CD4-positive, alpha-beta T cell treated with Interleukin-12 subunit alpha and Interleukin-12 subunit beta, for 1 hour (primary cell): ENCODE measurements at places on chromosomes 7 and 10.

DNA sequence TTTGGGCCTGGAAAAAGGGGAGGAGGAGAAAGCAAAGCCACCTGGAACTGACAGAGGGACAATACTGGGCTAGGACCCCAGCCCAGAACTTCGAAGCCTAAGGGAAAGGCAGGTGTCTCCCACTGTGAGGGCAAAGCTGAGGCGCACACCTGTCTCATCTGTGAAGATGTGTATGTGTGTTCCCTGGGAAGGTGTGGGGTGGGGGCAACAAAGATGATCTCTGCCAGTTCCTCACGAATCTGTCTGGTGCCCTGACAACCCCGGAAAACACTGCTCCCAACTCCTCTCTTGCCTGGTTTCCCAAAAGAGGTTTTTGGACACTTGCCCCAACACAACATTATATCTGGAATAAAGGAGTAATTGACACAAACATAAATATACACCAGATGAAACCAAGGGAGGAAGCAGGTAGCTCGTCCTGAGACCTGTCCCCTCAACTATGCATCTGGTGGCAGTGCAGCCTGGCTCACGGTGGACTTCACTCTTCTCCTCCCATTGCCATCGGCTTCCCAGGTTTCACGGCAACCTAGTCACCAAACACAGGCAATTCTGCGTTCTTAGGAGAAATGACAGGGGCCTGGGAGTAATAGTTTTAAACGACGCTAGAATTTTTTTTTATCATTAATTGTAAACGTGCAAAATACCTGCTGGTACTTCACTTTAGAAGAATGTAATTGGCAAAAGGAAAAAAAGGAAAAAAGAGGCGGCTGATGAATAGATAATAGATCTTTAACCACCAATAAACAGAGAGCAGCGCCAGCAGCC lies 1.7 kb upstream of the EMX2 start:
- DNase-seq, result no peak

DNA sequence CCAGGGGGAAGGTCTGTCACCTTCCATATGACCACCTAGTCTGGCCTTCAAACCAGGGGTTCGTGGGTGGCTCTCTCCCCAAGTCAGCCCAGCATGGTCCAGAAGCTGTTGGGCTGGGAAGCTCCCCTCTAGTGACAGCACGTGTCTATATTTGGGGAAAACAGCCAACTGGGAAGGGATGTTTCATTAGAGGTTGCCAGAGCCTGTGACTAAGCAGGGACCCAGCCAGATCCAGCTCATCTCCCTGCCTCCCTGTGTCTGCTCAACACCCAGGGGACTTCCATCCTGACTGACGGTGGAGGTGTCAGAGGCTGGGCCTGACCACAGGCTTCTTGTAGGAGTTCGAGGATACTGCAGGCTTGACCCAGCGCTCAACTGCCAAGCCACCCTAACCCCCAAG lies 10.5 kb downstream of the STYXL1 start:
- DNase-seq, result no peak

DNA sequence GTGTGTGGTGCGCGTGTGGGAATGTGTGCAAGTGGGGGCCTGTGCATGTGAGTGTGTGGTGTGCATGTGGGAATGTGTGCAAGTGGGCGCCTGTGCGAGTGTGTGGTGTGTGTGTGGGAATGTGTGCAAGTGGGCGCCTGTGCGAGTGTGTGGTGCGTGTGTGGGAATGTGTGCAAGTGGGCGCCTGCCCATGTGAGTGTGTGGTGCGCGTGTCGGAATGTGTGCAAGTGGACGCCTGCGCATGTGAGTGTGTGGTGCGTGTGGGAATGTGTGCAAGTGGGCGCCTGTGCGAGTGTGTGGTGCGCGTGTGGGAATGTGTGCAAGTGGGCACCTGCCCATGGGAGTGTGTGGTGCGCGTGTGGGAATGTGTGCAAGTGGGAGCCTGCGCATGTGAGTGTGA lies 232.2 kb downstream of the FANK1 start:
- no peak for DNase-seq

- no peak for DNase-seq
Observed at GRCh38 chr7:24975644-24976260, 4.2 kb downstream of the OSBPL3 start.

DNA sequence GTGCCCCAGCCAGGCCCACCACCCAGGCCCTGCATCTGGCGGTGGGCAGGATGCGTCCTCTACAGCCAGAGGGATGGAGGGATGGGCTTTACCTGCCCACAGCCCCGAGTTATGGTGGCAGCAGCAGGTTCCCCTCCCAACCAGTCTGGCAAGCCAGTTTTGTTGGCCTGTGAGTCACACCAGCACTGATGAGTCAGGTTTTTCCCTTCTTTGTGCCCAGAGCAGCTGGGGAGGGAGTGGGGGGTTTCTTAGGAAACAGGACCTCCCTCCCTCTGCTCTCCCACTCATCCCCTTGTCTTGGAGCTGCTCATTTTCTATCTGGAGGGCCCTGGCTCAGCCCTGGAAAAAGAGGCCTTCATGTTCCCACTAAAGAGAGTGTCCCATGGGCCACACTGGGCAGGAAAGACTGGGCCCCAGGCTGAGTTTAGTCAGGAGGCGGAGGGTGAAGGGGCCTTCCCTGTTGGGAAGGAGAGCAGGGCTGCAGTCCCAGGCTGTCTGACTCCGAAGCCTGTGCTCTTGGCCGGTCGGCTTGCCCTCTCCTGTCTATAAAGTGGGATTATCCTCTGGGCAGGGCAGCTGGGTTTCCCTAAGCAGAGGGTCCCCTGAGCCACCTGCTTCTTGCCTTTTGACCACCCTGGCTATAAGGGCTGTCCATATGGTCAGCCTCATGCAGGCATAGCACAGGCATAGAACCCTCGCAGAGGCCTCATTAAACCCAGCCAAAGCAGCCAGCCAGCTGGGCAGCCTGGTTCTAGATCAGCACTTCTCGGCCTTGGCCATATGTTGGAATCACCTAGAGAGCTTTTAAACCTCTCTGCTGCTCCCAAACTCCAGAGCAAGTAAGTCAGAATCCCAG lies 30.2 kb upstream of the ANKRD2 start:
- DNase-seq, result no peak

GRCh38 chr10:62037890-62038608 lies 136.6 kb downstream of the ARID5B start:
- DNase-seq, result no peak

DNA sequence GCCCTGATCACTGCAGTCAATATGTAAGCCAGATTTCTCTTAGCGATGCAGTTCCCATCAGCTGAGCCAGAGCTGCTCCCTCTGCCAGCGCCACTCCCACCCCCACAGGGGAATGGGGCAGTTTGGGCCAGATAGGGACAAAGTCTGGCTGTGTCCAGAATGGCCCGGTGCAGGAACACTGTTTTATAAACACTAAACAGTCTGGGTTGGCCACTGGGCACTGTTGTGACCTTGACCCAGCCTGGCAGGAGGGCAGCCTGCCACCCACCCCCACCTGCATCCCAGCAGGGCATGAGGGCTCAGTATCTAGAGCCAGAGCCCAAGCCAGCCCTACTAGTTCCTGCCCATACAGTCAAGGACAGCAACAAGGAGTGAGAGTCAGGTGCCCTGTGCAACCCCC lies 1.3 kb downstream of the OGDHL start:
- no peak for DNase-seq

DNA sequence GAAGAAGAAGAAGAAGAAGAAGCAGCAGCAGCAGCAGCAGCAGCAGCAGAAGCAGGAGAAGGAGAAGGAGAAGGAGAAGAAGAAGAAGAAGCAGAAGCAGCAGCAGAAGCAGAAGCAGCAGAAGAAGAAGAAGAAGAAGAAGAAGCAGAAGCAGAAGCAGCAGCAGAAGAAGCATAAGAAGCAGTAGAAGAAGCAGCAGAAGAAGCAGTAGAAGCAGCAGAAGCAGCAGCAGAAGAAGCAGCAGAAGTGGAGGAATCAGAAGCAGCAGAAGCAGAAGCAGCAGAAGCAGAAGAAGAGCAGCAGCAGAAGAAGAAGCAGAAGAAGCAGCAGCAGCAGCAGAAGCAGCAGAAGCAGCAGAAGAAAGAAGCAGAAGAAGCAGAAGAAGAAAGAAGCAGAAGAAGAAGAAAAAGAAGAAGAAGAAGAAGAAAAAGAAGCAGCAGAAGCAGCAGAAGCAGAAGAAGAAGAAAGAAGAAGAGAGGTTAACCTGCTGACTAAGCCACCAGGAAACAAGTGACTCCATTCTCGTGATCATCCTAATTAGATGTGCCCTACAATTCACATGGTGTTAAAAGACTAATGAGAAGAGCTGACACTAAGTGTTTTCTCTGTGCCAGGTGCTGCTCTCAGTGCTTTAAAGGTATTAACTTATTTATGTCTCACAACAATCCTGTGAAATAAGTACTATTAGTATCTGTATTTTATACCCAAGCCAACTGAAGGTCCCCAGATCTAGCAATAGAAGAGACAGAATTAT lies 11.6 kb downstream of the CDNF start:
- no peak for DNase-seq

- no peak for DNase-seq
Observed at GRCh38 chr7:485188-486081, 34.2 kb downstream of the PDGFA start.

- no peak for DNase-seq
Observed at GRCh38 chr7:40720416-40720815, 585.6 kb downstream of the SUGCT start.

DNA sequence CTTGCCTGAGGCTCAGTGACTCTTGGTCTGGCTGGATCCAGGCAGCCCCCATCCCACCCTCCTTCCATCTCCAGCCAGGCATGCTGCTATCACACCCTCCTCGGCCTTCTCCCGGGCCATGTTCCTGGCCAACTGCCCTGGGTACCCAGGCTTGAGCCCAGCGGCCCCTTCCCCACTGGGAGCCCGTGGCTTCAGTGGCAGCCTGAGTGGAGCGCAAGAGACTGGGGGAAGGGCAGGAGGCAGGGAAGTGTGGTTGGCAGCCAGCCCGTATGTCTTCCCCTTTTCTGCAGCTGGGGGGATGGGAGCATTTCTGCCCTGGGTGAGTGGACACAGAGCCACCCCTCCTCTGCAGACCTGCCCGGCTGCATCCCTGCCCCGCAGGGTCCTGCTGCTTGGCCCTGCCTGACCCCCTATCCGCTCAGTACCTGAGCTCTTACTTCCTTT lies 148.5 kb downstream of the ARHGAP22 start:
- no peak for DNase-seq

- DNase-seq, result no peak
Observed at GRCh38 chr7:44808914-44809393, 12.5 kb downstream of the PPIA start.

DNA sequence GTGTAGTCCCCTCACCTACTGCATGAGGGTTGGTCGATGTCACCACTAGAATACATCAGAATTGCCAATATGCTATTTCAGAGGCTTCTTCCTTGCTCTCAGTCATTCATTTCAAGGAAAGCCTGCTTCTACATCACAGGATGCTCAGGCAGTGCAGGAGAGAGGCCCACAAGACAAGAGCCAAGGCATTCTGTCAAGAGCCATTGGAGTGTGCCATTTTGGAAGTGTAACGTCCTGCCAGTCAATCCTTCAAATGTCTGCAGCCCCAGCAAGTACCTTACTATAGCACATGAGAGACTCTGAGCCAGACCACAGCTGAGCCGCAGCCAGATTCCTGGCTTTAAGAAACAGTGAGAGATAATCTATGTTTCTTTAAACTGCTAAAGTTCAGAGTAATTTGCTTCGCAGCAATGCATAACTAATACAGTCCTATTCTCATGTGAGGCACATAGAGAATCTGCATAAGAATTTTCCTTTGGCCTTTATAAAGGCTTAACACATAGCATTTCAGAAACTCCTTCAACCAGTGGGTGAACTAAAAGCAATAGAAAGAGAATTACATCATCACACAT lies 166.5 kb upstream of the GNAI1 start:
- DNase-seq, result no peak

GRCh38 chr10:102835007-102835482 lies 2.2 kb downstream of the CYP17A1 start:
- peak; percentile 74 for DNase-seq

- DNase-seq, result no peak
Observed at GRCh38 chr10:34743814-34744213, 71.3 kb downstream of the PARD3 start.

DNA sequence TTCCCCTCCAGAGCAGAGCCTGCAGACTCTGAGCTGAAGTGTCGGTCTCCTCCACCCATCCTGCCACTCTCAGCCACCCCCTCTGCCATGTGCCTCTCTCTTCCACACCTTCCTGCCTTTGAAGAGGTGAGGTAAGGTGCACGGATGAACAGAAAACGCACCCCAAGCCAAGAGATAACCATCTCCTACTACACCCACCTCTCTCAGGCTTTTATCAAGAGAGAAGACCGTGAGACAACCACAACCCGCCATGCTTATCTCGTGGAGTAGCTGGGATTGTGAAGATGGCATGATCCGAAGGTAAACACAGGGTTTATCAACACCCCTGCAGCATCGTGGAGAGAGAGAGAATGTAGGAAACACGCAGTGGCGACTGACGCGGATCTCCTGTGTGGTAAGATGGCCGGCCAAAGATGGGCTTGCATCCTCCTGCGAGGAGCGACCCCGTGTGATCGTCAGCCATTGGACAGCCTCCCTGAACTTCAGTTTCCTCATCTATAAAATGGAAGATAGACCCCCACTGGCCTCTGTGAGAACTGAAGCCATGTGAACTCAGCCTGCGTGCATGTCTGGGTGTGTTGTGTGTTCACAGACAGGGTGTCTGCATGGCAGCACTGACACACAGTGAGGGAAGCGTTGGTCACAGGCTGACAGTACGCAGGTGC lies 219.0 kb downstream of the DIP2C start:
- DNase-seq, result peak; percentile 62

GRCh38 chr7:30260246-30260768 lies 24.1 kb upstream of the ZNRF2 start:
- no peak for DNase-seq

- no peak for DNase-seq
Observed at GRCh38 chr10:14667781-14668180, 106.9 kb downstream of the FAM107B start.

DNA sequence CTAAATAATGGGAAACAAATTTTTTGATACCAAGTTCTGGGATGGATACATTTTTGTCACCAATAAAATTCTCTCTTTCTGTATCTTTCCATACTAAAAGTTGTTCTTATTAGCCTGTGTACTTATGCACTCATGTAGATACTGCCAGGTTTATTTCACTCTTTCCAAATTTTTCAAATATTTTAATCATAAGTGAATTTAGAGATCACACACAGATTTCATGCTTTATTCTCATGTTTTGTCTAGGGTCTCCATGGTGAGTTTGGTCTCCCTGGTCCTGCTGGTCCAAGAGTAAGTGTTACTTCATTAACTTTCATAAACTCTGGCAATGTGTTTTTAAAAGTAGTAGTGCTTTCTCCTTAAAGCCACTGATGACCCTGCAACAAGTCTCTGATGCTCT lies 20.3 kb downstream of the COL1A2 start:
- no peak for DNase-seq

DNA sequence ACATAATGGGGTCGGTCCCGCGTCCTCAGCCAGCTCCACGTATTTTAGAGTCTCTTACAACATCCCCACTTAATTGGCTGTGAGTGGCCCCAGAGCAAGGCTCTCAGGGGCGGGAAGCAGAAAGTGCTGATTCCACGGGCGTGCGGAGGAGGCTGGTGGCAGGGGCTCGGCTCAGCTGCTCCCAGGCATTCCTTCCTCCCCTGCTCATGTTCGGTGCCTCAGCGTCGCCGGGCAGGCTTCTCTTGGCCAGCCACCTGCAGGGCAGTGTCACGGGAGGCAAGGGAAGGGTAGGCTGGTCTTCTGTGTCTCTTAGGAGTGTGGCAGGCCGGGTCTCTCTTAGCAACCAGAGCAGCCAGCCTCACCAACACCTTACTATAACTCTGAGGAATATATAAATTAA lies 33.8 kb downstream of the IL15RA start:
- no peak for DNase-seq

GRCh38 chr10:28139138-28139537 lies 140.3 kb upstream of the ODAD2 start:
- DNase-seq, result no peak
